ENCODE measurements at places on chromosomes 5 and 9. TPM values are rescaled to one million over a fixed set of nuclear protein-coding genes. Genes with fewer than 3 reads are reported as not detected.

GRCh38 chr5:4419281-4419680 is 720.8 kb upstream of the ADAMTS16 start:
- no peak for DNase-seq

DNA sequence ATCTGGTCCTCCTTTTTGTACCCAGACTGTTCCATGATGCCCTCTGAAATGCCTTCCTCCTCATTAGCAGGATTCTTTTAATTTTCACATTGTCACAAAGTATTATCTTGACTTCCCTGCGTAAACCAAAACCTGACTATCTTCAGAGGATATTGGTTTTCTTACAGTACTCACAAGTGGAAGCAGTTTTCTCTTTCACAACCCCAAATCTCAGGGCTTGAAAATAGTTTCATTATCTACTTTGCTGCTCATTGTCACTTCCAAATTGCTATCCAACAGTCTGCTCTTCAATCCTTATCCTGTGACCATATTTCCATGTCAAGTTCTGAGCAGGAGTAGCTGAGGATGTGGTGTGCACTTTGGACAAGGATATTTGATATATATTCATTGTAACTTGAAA is 324.1 kb downstream of the FAM170A start:
- no peak for DNase-seq

GRCh38 chr5:15936505-15937245 is 242.9 kb downstream of the MARCHF11 start:
- no peak for DNase-seq

Gene NUTM2F
- polyA plus RNA-seq, result not detected

Gene PCDHGA3
- polyA plus RNA-seq, result 0.67 TPM

Data from psoas muscle (tissue), 8 donors.